ENCODE measurements at places on chromosomes 6 and 20.
A peak's percentile ranks its signal among the peaks of the same experiment; 100 is the strongest.

DNA sequence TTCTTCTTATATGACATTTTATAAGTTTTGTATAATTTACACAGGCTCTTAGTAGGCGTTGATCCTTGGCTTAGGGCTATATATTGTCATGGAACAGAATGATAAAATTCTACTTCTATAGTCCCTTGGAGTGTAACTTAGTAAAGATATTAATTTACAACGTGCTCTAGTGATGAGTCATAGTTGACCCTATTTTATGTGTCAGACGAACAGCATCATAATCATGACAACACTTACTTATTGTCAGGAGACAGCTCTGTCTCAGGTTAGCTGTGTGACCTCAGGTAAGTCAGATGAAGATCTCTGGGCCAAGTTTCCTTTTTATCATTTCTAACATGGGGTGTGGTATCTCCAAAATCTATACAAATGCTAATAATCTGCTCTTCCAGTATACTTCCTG is 473.5 kb downstream of the UTRN start:
- peak; percentile 7 for DNase-seq

GRCh38 chr6:46299253-46299652 is 128.5 kb upstream of the ENPP5 start:
- DNase-seq = no peak

GRCh38 chr6:149468179-149468578 is 16.6 kb downstream of the ZC3H12D start:
- no peak for DNase-seq

GRCh38 chr6:108436771-108437170 is 123.9 kb upstream of the FOXO3 start:
- DNase-seq = no peak

DNA sequence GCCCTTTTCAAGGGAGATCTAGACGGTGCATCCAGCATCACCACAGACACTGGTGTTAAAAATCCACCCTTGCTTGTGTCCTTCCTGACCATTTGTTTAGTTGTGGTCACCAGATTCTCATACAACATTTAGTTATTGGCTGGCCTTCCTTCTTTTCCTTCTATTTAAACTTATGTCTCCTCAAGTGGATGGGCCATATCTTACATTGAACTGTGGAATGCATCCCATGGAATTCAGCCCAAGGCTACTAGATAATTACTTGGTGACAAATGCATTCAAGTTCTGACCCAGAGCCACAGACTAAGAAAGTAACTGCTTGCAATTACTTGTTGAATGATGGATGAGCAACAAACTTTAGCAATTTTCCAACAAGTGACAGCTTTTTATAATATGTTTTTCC is 198.9 kb upstream of the SSTR4 start:
- no peak for DNase-seq

- no peak for DNase-seq
These were observed 14.9 kb downstream of the TREML2 start for GRCh38 chr6:41186031-41186562.

GRCh38 chr6:158960026-158960425 is 40.0 kb downstream of the RSPH3 start:
- DNase-seq = no peak

- DNase-seq = no peak
These were observed 68.8 kb upstream of the MYLIP start for GRCh38 chr6:16060039-16060438.

- DNase-seq = no peak
These were observed 8.6 kb downstream of the VNN2 start for GRCh38 chr6:132749111-132749510.

GRCh38 chr6:18161431-18161830 is 6.2 kb downstream of the KDM1B start:
- peak; percentile 7 for DNase-seq

DNA sequence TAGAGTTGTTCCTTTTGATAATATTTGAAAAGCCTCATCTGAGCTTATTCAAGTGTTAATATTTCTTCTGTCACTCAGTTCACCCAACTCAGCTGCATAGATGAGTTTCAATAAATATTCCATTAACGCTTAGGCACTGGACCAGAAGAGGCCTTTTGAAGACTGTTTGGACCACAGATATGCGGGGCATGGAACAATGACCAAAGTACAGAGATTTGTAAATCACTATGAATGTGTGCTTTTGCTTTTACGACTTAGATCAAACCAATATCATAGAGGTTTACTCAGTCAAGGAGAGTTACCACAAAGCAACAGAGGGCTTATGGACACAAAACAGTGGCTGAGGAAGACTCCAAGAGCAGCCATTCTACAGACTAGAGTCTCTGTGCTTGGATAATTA is 99.9 kb downstream of the RTN4IP1 start:
- no peak for DNase-seq

- DNase-seq = no peak
These were observed 125.1 kb downstream of the TCP11 start for GRCh38 chr6:35015996-35016395.

DNA sequence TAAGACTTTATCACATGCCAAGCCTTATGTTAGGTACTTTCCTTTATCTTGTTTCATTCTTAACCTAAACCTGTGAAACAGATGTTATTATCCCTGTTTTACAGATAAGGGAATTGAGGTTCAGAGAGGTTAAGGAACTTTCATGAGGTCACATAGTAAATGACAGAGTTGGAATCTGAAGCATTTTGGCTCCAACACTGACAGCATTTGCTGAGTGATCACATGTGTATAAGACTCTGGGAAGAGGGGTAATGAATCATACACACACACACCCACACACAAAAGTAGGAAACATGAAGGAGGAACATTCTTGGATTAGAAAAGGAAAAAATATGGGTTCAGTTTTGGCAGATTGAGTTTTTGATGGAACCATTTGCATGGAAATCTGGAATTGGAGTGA is 212.5 kb downstream of the GJA1 start:
- peak; percentile 9 for DNase-seq

DNA sequence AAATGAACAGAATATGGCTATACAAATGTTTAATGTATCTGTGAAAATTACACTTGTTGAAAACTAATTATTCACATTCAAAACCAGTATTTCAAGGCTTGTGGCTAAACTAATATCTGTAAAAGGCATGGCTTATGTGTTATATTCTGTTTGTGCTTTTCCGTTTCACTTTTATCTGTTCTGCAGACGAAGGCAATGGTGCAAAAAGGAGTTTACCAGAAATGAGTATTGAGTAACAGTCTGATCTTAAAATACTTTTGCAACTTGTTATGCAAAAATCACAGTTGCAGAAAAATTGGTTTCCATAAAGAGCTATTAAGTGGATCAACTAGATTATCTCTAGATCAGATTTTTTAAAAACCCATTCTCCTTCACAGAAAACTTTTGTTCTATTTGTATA is 9.4 kb upstream of the STX11 start:
- no peak for DNase-seq

DNA sequence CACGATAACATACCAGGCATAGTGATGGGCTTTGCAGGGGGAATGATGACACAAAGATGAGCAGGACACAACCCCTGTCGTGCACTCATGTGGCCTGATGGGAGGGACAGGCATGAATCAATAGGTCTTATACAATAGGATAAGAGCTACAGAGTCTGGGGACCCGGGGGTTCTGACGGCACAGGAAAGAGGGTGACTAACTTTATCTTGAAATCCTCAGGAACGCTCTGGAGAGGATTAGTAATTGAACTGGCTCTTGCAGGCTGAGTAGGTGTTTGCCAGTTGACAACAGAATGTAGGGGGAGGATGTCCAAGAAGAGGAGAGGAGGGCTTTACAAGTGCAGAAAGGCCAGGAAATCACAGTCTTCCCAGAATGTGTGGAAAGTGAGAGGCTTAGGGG is 219.9 kb upstream of the ECI2 start:
- peak; percentile 69 for DNase-seq

- DNase-seq = no peak
These were observed 217.0 kb downstream of the ADGRG6 start for GRCh38 chr6:142518761-142519160.

GRCh38 chr6:124090491-124090890 is 286.8 kb downstream of the NKAIN2 start:
- DNase-seq = no peak

DNA sequence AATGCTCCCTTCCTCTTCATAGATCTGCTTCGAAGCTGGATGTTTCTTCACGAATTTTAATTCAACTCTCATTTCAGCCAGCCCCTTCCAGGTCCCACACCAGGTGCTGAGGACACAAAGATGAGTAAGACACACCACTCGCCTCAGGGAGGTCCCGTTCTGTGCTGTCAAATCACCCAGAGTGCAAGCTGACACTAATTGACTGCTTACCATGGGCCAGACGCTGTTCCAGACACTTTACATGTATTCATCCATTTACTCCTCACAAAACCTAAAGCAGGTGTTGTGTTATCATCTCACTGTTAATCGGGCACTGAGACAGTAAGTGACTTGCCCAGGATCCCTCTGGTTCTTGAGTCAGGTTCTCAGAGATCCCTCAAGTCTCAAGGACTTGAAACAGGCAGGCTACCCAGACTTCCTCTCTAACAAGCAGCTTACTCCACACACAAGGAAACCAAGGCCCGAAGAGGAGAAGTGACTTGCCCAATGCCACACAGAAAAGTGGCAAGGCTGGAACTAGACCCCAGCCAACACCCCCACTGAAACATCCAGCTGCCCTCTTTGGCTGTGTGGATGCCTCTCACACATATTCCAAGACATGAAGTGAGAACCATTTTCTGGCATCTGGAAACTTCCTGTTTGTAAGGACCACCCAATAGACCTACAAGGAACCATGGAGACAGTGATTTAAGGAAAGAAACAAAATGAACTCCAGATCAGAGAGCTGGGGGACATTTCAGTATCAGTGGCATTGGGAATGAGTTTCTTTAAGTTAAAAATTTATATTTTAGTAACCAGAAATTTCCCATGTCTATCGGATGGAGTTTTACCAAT is 174.5 kb downstream of the CDC5L start:
- no peak for DNase-seq

- DNase-seq = no peak
These were observed 102.5 kb downstream of the CD24 start for GRCh38 chr6:106872049-106872448.

- no peak for DNase-seq
These were observed 120.6 kb upstream of the TMEM181 start for GRCh38 chr6:158439255-158439654.

- peak; percentile 6 for DNase-seq
These were observed 2.5 kb downstream of the ADRM1 start for GRCh38 chr20:62305149-62305764.

DNA sequence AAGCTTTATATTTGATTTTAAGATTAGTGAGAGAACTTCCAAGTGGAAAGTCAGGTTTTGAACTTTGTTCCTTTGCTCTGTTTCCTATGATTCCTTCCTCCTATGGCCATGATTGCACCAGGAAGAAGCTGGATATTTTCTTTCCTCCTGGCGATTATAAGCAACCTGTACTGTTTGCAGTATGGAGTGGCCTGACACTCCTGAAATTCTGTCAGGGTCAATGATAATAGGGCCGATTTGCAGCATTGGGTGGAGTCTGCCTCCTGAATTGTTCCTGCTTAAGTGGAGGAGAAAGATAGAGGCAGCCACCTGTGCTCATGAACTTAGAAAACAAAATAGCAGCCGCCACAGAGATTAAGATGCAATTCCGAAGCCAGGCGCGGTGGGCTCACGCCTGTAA is 9.8 kb upstream of the FAM217A start:
- no peak for DNase-seq

DNA sequence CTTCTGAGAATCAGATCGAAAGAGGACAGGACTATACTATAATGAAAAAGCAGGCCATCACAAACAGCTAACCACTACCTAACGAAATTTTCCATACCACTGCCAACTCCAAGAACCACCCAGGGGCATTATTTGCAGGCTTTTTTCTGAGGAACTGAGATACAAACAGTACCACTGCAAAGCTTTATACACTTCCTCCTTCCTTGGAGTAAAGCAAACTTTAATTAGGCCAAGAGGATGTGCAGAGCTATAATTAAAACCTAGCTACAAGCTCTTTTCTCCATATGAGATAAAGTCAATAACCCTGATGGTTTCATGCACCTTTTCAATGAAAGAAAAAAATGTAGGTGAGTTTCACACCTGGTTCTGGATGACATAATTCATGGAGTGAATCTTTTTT is 68.5 kb downstream of the ELOVL5 start:
- DNase-seq = no peak

DNA sequence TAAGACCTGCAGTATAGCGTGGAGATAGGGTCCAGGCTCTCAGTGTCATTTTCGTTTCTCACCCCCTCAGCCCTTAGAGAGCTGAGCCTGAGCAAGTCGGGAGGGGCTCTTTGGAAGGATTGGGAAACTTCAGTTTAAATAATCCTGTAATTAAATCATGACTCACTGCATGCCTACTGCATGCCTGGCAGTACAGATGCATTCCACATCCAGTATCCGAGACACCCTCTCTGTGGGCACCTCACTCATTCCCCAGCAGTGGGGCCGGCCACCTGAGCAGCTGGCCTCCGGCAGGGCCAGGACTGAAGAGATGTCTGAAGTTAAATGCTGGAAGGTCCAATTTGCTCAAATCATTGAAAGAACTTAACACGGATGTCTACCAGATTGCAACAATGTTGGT is 316.6 kb downstream of the THBS2 start:
- DNase-seq = peak; percentile 66

DNA sequence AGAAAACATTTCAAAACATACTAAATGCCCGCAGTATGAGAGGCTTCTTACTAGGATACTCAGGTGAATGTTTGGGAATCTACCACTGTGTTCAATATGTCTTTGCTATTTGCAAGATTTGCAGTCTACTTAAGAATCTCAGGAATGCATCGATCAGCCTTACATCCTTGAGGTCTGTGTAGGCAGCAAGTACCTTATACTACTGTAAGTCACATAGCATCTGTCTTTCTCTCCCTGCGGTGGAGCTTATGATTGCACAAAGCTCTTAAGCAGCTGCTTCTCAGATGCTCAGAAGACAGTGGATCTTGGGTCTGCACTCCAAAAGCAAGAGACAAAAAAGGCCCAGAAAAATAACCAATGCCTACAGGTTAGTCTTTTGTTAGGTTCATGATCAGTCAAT is 21.4 kb downstream of the PCSK2 start:
- DNase-seq = no peak

DNA sequence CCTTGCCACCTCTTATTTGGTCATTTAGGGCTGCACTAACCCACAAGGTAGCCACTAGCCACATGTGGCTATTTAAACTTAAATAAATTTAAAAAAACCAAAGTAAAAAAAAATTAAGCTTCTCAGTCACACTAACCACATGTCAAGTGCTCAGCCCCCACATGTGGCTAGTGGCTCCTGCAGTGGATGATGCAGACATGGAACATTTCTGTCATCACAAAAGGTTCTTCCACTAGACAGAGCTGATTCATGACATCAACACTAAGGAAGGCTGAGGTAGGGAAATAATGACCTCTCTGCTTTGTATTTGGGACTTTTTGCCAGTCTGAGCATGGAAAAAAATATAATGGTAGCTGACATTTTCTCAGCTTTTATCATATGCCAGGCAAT is 173.0 kb upstream of the FERMT1 start:
- no peak for DNase-seq

GRCh38 chr6:39386487-39386886 is 64.0 kb upstream of the KCNK16 start:
- no peak for DNase-seq

Data from fibroblast of gingiva (primary cell).